Cortex of kidney (tissue), 1 donor: ENCODE measurements at places on chromosomes 5 and 9.

DNA sequence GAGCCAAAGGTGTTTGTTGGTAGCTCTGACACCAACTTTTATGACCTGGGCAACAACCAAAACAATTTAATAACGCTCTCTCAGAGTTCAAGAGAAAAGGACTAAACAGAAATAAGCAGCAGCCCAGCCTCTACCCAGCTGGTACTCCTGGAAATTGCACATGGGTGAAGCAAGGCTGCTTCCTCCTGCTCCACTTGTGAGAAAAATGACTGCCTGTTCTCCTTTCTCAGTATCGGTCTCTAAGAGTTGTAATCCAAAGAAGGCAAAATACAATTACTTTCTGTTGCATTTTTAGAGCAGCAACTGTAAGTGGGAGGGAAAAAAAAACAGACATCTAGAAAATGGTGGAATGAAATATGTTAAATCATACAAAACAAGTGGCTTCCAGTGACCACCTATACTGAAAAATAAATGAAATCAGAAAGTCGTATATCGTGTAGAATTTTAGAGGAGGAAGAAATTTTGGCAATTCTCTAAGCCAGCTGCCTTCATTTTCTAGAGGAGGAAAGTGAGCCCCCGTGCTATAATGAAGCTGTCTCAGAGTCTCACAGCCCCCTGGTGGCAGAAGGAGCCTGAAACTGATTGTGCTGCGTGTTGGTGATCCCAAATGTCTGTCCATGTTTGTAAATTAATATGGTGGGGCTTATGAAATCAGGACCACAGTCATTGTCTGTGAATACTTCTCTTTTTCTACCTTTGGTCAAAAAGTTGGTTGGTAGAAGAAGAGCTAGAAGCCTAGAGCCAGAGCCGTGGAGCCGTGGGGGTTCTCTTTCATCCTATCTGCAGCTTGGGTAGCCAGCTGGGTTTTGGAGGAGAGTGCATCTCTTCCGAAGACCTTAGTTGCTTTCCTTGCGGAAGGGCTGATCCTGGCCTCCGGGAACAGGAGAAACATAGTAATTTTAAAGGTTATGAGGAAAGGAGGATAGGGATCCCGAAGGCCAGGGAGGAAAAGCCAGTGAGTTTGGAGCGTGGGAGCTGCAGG, 139.9 kb downstream of the PIP5K1B start:
- no peak for DNase-seq

DNA sequence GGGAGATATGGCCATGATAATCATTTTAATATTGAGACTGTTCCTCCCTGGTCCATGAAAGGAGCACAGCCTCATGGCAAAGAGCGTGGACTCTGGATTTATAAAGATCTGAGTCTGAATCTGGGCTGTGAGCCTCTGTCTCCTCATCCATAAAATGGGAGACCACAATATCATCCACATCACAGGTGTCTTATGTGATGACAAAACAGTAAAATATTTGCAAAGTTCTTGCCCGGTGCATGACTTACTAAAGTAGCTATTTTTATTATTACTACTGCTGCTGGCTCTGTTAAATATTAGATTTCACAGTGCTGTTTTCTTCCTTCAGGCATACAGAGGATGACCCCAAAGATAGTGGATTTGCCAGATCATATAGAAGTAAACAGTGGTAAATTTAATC, 74.1 kb downstream of the TEK start:
- DNase-seq, result no peak

GRCh38 chr9:37486616-37487548, 1.1 kb downstream of the POLR1E start:
- DNase-seq, result no peak

GRCh38 chr9:92631452-92632343, 38.2 kb downstream of the IPPK start:
- DNase-seq, result no peak

- DNase-seq, result no peak
Observed at GRCh38 chr9:89916001-89916597, 311.3 kb downstream of the GADD45G start.

DNA sequence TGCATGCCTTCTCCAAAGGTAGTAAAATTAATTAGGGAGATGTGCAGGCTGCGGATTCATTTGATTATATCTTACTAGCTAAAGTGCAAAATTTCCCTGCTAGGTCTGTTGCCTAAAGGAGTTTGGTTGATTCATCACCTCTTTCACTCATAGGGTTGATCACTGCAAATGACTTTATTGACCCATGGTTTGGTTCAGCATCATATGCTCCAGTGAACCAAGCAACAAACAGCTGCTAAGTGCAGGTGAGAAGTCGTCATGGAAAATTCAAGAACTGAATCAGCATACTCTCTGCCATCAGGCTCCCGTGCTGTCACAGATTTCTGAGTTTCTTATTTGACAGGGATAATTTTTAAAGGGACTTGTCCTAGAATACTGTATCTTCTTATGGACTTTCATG, 571.8 kb upstream of the CDH18 start:
- DNase-seq, result no peak

GRCh38 chr9:112535811-112536210, 49.2 kb downstream of the KIAA1958 start:
- no peak for DNase-seq

DNA sequence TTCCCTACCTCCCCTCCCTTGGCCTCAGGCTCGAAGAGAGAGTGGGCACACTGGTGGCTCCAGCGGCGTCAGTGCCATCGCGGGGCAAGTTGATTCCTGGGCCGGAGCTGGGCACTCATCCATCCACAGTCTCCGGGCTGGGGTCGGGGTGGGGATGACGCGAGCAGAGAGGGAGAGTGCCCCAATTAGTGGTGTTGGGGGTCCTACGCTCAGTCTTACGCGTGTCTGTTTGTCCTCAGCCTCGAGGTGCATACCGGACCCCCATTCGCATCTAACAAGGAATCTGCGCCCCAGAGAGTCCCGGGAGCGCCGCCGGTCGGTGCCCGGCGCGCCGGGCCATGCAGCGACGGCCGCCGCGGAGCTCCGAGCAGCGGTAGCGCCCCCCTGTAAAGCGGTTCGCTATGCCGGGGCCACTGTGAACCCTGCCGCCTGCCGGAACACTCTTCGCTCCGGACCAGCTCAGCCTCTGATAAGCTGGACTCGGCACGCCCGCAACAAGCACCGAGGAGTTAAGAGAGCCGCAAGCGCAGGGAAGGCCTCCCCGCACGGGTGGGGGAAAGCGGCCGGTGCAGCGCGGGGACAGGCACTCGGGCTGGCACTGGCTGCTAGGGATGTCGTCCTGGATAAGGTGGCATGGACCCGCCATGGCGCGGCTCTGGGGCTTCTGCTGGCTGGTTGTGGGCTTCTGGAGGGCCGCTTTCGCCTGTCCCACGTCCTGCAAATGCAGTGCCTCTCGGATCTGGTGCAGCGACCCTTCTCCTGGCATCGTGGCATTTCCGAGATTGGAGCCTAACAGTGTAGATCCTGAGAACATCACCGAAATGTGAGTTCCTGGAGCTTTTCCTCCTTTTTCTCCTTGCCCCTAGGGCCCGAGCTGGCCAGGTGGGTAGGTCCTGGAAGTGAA, 861 bp downstream of the NTRK2 start:
- DNase-seq, result no peak

- no peak for DNase-seq
Observed at GRCh38 chr9:2043881-2044462, 28.8 kb downstream of the SMARCA2 start.

GRCh38 chr9:130905125-130905901, 8.7 kb upstream of the QRFP start:
- no peak for DNase-seq

- DNase-seq, result no peak
Observed at GRCh38 chr5:4661836-4662235, 478.3 kb upstream of the ADAMTS16 start.

DNA sequence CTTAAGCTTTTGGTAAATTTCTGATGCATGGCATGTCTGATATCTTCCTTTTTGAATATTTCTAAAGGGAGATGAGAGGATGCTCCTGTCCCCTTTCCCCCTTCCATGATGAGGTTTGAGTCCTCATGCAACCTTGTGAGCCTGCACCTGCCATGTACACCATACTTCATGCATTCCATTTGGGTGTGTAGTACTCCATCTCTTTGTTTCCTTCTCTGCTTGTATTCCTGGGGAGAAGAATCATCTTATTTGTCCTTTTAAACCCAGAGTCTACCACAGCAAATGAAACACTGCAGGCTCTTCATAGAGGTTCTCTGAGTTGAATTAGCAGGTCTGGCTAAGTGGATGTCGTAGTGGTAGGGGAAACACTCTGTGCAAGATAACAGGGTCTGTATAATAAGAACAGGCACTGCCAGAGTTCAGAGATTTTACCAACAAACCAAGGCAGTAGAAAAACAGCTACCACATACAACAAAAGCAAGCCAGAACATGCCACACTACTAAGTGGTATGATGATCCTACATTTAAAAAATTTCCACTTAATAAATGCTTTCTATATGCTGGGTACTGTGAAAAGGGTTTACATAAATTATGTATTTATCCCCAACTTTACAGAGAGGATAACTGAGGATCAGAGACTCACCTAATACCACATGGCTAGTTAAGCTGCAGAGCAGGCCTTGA, 439.8 kb upstream of the GRIA1 start:
- DNase-seq, result no peak

- no peak for DNase-seq
Observed at GRCh38 chr5:137316346-137316736, 182.8 kb downstream of the SPOCK1 start.

- DNase-seq, result no peak
Observed at GRCh38 chr5:115589043-115589442, 13.2 kb downstream of the TICAM2 start.

- no peak for DNase-seq
Observed at GRCh38 chr9:20754556-20754955, 70.5 kb downstream of the FOCAD start.

DNA sequence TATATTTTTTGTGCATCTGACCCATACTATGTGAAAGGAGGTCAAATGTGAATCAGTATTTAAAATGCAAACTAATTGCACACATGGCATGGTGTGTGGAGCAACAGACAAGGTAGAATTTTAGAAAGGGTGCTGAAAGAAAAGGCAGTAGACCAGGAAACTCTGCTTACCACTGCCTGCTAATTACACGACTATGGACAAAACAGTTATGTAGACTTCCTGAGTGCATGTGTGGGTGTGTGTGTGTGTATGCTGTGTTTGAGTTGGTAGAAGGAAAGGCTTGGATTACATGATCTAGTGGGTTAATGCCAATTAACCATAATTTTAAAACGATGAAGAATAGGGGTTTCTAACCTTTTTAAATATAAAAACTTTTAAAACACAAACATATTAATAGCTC, 349.9 kb downstream of the SH3GL2 start:
- DNase-seq, result no peak

- no peak for DNase-seq
Observed at GRCh38 chr5:6202968-6203365, 175.4 kb downstream of the MED10 start.

- no peak for DNase-seq
Observed at GRCh38 chr9:71609448-71609830, 158.9 kb downstream of the CEMIP2 start.

DNA sequence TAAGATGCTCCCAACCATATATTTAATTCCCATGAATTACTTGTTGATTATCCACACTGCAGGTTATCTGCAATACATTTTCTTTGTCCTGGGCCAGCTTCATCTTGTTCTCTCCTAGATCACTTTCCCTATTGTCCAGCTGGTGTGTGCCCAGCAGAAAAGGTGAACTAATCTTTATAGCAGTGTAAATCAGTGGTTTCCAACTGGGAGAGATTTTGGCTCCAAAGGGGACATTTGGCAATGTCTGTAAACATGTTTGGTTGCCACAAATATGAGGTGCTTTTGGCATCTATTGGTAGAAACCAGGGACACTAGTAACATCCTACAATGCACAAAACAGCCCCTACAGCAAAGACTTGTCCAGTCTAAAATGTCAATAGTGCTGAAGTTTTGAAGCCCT, 20.1 kb upstream of the ERBIN start:
- DNase-seq, result no peak

- no peak for DNase-seq
Observed at GRCh38 chr5:134371834-134372340, 518 bp downstream of the UBE2B start.

- DNase-seq, result no peak
Observed at GRCh38 chr5:65927503-65928321, 1.3 kb downstream of the ERBIN start.

GRCh38 chr5:38645508-38645907, 89.1 kb upstream of the LIFR start:
- no peak for DNase-seq

- no peak for DNase-seq
Observed at GRCh38 chr5:1733369-1733768, 66.3 kb downstream of the MRPL36 start.

GRCh38 chr5:154756868-154757813, 2.0 kb downstream of the LARP1 start:
- DNase-seq, result no peak

DNA sequence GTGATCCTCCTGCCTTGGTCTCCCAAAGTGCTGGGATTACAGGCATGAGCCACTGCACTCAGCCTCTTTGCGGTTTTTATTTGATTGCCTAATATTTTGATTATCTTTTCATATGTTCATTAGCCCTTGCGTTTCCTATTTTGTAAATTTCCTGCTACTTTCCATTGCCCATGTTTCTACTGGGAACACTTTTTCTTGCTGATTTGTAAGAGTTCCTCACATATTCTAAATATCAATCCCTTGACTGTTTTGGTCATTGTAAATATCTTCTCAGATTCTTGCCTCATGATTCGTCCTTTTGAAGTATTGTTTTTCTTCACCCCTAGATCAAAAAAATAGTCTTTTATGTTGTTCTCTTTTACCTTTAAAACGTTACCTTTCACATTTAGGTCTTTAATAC, 37.9 kb upstream of the TTC1 start:
- DNase-seq, result no peak

DNA sequence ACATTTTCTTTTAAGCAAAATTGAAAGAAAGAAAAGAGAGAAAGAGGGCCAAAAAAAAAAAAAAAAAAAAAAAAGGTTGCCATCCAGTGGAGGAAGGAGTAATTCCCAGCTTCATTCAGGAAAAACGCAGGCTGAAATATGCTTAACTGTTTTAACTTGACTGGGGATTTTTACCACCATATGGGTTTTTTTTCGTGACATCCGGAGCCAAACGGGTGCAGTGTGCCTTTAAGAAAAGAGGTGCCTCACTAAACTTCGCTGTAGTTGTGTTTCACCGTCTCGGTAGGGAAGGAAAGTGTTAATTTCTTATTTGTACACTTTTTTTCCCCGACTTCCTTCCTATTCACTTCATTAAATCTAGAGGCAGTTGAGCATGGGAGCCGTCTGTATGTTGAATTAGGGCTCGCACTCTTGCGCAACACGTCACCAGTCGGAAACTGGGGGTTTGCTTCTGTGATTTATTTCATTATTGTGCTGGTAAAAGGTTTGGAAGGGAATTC, 143.0 kb downstream of the SMARCA2 start:
- no peak for DNase-seq

GRCh38 chr5:136698970-136699369, 333.6 kb upstream of the TRPC7 start:
- DNase-seq, result no peak

GRCh38 chr5:139562847-139563246, 1.7 kb downstream of the UBE2D2 start:
- DNase-seq, result no peak

DNA sequence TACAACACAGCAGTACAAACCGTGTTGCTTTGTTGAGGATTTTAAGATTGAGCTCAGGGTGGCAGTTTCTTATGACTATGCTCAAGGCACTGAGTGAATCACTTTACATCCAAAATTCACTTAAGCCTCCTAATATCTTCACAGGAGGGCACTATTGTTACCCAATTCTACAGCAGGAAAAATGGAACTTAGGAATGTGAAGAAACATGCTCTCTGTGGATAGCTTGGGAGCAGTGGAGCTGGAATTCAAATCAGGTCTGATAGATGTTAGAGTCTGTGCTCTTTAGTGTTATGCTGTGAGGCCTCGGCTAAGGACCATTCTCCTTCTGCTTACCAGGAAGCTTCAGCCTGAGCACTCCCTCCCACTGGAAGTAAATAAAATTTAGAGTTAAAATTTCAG, 18.7 kb upstream of the HMHB1 start:
- DNase-seq, result no peak
